SIG-M5 (cell line): ENCODE measurements at places on chromosomes 11 and 22.

DNA sequence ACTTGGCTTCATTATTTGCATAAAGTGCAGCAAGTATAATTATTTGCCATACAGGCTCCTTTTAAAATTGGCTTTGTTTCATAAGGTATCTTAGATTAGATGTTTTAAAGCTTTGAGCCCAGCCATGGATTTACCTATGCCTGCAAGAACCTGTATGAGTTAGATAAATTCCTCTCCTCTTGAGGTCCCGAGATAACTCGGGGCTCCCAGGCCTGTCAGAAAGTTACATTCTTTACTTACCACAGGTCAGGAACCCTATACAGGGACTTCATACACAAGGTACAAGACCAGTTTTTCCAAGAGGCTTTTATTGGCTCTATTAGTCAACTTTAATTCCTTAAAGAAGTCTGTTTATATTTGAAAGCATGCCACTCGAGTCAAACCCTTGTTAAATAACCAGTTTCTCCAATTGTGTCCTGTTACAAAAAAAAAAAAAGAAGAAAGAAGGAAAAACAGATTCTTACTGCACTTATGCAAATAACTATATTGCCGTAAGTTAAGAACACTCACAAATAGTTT lies 2.3 kb upstream of the C1QTNF6 start:
- DNase-seq, result no peak

GRCh38 chr22:43566021-43566420 lies 154.2 kb downstream of the MPPED1 start:
- no peak for DNase-seq

- no peak for DNase-seq
These were observed at the start of gene JHY for GRCh38 chr11:122882189-122882856. Gene JHY (plus strand): TSS chr11:122882759. CDS start chr11:122885850, 3,091 bp downstream.

- DNase-seq, result no peak
These were observed 827 bp downstream of the GSC2 start for GRCh38 chr22:19149047-19149883.

DNA sequence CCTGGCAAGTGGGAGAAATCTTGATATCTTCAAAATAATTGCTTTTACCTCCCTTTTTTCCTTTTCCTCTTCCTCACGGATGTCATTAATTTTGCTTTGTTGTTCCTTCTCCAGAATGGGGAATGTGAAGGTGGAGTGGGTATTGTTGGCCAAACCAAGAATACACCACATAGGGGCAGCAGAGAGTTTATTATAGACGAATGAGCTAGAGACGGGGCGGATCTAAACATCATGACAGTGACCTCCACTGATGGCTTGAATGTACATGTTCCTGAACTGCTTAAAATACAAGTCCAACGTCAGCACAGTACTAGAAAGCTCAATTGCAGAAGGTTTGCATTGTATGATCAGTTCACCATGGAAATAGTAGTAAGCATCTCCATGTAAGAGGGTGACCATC lies 122.3 kb upstream of the SNX19 start:
- no peak for DNase-seq

- no peak for DNase-seq
These were observed 44.1 kb downstream of the DCUN1D5 start for GRCh38 chr11:103047837-103048236.

DNA sequence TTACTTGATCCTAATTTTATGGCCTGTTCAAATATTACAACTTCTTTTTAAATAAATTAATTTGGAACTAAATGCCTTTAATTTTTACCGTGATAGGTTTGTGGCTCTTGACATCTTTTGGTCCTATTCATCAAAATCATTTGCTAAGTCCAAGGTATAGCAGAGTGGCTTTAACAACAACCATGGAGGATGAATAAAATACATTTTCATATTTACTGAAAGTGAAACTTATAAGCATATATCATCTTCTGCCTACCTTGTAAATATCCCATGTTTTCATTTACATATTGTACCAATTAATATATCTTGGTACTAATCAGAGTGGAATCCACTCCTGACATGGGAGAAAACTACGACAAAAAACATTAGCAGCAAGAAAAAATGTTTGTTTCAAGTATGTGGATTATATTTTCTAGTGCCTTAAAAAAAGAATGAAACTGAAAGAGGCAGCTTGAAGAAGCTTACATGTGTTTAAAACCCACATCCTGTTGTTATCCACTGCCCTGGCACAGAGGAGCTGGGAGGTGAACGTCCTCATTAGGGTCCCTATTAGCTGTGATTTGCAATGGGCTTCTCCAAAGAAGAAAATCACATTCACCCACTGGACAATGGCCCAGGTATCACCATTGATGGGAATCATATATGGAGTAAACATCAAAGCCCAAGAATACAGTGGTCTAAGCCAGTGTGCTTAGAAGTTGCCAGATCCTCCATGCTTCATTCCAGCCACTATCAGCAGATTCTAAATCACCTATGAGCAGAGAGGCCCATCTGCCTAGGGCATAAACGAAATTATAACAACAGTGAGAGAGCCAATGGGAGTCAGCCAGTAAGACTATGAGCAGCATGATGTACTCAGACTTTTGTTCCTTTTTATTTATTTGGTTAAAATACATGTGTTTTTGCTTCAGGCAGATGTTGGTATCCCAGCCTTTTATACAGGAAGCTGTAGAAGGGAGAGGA lies 84.7 kb downstream of the MAML2 start:
- no peak for DNase-seq

- DNase-seq, result no peak
These were observed 26.5 kb downstream of the GLB1L2 start for GRCh38 chr11:134358165-134358855.
